CD4-positive, alpha-beta T cell treated with Interleukin-4 for 4 hours (primary cell): ENCODE measurements at places on chromosomes 12 and 14.

- DNase-seq = no peak
Observed at GRCh38 chr14:104770851-104771272, 17.9 kb downstream of the SIVA1 start.

DNA sequence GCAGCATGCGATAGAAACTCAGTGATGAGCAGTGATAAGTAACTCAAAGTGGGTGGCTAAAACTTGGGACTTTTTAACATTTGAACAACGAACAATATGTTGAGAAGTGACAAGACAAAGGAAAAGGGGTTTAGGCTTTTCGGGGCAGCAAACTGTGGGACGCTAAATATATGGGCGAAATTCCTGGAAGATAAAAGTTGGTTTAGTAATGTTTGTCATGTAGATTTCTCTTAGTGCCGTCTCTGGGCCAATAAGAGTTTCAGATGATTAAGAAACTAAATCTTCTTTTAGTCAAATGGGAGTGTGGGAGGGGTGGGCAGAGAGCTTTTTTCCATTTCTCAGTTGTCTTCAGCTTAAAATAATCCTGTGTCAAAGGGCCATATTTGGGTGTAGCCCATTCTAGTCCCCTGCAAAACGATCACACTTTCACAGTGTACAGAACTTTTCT lies 41.7 kb upstream of the FUT8 start:
- no peak for DNase-seq

GRCh38 chr12:111066744-111067437 lies 146.5 kb upstream of the MYL2 start:
- no peak for DNase-seq

DNA sequence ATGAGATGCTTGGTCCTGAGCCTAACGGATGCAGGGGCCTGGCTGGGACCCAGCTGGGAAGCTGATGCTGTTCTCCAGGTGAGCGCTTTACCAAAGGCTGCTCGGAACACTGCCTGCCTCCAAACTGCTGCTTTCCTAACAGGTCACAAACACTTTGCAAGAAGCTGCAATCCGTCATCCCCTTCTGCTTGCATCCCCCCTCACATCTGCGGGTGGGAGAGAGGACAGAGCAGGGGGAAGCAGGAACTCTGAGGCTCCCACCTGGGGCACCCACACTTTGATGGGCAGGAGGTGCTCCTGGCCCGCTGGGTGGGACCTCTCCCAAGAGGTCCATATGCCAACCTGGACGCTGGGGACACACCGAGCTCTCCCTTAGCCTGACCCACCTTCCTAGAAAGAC lies 24.9 kb upstream of the PPP2R5C start:
- no peak for DNase-seq

DNA sequence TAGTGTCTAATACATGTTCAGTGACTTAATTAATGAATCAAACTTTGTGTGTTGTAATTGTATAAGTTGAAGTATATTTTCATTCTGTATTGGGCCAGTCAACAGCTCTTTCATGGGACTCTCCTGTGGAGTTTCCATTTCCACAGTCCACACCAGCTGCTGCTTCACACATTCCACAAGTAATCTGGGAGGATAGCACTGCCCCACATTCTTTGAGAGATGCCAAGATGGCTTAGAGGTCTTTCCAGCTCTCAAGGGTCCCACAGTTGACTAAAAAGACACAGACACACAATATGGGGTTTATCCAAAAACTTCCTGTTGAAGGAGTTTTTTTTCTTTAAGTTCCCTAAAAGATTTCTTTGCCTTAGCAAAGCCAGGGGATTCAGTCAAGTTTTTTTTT lies 408.3 kb downstream of the AACS start:
- DNase-seq = no peak

- no peak for DNase-seq
Observed at GRCh38 chr12:65960820-65961189, 136.5 kb downstream of the HMGA2 start.

DNA sequence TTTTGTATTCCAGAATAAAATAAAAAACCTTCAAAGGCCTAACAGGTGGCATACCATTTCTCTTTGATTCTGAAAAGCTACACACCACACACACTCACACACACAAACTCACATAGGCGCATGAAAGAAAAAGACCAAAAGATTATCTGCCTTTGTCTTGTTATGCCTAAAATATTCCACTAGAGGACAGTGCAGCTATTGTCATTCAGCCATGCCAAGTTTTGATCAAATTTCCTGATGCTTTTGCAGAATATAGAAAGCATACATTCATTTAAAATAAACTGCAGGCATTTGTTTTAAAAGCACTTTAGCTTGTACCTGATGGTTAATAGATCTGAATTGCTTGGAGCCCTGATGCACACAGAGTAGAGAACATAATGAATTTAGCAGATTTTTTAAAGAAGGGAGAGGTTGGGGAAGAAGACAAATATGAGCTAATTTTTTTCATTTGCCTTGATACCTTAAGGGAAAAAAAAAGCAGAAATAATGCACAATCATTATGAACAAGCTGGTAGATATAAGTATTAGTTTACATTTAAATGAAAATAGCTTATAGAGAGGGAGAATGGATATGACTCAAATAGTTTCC lies 1766.9 kb upstream of the SEL1L start:
- DNase-seq = no peak
